ENCODE measurements at places on chromosomes 4 and X.

DNA sequence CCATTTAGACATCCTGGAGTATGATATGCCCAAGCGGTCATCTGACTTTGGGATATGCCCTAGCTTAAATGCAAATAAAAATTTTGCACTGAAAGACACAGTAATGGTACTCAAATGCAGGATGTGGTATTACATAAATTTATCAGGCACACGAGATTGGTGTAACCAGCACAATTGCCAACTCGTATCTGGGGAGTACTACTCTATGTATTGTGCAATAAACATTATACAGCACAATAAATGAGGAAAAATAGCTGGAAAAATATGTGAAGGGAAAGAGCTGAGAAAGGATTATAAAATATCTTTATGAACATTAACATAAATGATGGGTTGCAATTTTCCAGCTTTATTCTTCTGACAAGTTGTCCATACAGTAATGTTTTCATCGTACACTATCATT, 505.5 kb upstream of the TENM3 start:
- no peak for DNase-seq

GRCh38 chr4:124276461-124276860, 436.1 kb downstream of the ANKRD50 start:
- no peak for DNase-seq

DNA sequence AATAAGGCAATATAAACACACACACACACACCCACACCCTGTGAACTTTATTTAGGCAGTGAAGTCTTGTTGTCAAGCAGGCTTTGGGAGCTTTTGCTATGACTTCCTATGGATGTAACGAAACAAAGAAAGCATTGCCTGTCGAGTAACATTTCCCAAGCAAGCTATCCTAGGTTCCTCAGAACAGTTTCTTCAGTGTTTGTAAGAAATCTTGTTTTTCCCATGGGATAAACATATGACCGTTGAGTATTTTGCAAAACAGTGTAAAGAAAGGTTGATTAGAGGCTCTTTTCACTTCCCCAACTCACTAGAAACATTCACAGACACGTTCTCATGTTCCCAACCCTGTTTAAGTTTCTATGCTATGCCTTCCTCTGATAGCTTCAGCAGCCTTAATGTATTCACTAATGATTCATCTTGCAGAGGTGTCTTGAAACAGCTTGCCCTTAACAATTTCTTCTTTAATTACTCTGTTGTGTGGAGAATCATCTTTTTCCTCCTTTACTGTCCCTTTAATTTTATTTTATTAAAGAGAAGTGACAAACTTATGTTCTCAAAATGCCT, 1947.1 kb upstream of the TENM3 start:
- no peak for DNase-seq

- peak; percentile 50 for DNase-seq
These were observed 855 bp downstream of the KLF3 start for GRCh38 chr4:38664706-38665401.

GRCh38 chr4:171035909-171036308, 777.3 kb upstream of the GALNTL6 start:
- DNase-seq = no peak

DNA sequence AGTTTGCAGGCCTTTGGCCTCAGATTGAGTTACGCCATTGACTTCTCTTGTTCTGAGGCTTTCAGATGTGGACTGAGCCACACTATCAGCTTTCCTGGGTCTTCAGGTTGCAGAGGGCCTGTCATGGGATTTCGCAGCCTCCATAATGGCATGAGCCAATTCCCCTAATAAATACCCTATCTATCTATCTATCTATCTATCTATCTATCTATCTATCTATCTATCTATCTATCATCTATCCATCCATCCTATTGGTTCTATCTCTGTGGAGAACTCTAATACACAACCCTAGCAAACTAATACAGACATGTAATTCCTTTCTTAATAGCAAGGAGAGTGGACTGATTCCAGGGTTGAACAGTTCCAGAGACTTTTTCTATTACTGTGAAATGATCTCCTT, 9.5 kb upstream of the STIM2 start:
- no peak for DNase-seq

DNA sequence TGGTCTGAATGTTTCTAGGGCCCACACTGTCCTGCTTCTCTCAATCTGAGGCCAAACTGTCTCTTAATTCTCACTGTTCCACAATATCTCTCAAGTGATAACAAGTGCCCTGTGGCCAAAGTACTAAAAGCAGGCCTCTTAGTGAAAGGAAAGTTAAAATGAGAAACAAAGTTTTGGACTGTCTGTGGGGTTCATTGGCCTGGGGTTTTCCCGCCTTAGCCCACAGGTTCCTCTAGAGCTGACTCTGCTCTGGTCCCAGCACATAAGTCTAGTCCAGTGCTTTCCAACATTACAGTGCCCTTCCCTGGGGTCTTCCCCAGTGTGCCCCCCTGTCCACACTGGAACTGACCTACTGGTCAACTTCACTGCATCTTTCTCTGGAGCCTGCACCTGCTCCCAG, 6.3 kb downstream of the MAGEB1 start:
- no peak for DNase-seq

GRCh38 chr4:140343303-140343702, 30.1 kb upstream of the SCOC start:
- DNase-seq = peak; percentile 35

GRCh38 chr4:123661080-123661737, 264.6 kb downstream of the SPRY1 start:
- DNase-seq = no peak

DNA sequence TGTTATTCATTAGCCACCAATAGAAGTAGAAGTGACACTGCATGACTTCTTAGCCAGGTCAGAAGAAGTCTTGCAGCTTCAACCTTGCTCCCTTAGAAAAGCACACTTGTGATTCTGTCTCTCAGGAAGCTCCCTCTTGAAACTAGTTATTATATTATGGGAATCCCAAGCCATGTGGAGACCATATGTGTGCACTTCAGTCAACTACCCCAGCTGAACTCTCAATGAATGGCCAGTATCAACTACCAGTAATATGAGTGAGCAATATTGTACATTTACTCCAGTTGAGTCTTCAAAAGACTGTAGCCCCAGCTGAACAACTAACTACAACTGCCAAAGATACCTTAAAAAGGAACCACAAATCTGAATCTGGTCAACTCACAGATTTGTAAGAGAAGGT, 77.1 kb upstream of the GABRA3 start:
- DNase-seq = no peak

DNA sequence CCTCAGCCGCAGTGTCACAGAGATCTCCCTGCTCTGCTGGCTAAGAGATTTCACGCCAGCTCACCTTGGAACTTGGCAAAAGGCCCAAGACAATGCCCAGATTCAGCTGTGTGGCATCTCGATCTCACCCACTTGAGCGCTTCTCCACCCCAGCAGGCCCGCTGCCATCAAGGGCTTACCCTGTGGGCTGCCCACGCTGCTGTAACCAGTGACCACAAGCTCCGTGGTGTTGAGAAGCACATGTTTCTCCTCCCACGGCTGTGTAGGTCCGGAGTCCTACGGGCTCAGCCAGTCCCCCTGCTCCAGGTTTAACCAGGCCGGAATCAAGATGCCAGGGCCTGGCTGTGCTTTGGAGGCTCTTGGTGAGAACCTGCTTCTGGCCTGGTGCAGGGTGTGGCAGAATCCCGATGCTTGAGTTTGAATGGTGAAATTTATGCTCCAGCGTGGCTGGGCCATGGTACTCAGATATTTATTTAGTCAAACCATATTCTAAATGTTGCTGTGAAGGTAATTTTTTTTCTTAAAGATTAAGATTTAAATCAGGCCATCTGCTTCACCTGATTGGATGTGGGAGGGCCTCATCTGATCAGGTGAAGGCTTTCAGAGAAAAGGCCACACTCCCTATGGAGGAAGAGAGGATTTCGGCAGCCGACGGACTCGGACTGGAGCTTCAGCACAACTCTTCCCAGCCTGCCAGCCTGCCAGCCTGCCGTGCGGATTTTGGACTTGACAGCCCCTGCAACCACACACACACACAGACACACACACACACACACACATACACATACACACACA, 24.8 kb upstream of the ADRA2C start:
- DNase-seq = no peak

DNA sequence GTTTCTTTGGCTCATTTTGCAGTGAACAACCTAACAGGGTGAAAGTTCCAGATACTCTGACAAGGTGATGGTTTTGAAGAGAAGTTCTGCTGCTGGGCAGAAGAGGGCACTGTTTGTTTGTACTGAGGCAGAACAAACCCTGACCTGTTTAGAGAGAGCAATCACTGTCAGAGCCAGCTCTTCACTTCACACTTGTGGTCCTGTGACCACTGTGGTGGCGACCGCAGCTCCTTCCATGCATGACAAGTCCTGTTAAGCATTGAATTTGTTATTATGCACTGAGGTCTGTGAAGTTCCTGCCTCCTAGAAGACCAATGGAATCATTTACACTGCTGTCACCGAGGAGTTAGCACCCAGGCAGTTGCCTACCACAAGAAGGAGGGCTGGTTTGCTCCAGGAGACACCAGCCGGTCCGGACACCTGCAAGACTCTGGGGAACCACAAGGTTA, 86.6 kb downstream of the ZNF330 start:
- peak; percentile 39 for DNase-seq

- DNase-seq = no peak
These were observed 93.2 kb downstream of the SORBS2 start for GRCh38 chr4:185718578-185719499.

DNA sequence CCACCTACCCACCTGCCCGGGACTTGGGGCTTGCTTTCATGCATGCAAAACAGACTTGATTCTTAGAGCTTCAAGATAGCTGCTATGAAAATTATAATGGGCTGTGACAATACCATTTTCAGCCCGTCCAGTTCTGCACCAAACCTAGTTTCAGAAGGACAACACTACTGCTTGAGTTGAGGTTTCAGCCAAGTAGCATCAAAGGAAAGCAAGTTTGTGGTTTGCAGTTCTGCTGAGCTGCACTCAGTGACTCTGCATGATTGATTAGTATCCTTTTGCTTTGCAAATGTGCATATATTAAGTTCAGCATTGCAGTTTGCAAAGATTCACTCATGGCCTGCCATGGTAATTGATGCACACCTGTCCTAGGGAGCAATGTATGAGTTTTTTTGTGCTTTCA, 442.7 kb downstream of the RPA4 start:
- no peak for DNase-seq

GRCh38 chrX:73850124-73851013, 287.4 kb downstream of the CHIC1 start:
- peak; percentile 2 for DNase-seq

GRCh38 chr4:185716141-185716551, 95.8 kb downstream of the SORBS2 start:
- DNase-seq = no peak

- DNase-seq = no peak
These were observed 14.4 kb upstream of the ZNF41 start for GRCh38 chrX:47497271-47497888.

DNA sequence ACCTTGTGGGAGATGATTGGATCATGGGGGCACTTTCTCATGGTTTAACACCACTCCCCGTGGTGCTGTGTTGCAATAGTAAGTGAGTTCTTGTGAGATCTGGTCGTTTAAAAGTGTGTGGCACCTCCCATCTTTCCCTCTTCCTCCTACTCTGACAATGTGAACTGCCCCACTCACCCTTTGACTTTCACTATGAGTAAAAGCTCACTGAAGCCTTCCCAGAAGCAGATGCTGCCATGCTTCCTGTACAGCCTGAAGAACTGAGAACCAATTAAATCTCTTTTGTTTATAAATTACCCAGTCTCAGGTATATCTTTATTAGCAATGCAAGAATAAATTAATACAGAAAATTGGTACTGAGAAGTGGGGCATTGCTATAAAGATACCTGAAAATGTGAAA, 509.6 kb upstream of the CT83 start:
- no peak for DNase-seq
